ENCODE measurements at places on chromosomes 2 and 18.

DNA sequence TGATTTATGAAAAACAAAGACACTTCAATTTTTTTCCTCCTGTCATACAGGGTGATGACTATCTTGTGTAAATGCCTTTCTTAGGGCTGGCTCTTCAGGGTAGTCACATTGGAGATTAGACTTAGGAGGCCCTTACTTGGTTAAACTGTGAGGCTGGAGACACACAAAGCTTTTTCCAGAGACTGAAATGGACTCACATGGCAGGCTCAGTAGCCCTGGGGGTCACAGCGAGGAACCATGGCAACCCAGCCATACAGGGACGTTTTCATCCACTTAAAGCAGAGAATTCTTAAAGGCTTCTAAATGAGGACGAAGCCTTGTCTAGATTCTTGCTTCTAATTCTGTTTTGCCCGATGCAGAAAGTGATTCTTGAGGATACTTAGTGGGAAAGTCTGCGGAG lies 57.3 kb upstream of the ZDBF2 start:
- no peak for DNase-seq

DNA sequence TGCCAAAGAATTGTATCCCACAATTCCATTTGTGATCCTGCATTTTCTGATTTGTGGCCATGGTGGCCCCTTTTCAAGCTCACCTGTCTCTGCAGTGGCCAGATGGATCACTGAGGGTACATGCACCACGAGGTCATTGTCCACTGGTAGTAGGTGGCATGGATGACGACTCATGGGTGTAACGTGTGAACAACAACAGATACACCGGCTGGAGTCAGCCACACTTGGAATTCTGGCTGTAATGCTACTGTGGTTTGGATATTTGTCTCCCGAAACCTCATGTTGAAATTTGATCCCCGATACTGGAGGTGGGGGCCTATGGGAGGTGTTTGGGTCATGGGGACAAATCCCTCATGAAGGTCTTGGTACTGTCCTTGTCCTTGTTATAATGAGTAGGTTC lies 102.2 kb upstream of the TAF1B start:
- DNase-seq = no peak

DNA sequence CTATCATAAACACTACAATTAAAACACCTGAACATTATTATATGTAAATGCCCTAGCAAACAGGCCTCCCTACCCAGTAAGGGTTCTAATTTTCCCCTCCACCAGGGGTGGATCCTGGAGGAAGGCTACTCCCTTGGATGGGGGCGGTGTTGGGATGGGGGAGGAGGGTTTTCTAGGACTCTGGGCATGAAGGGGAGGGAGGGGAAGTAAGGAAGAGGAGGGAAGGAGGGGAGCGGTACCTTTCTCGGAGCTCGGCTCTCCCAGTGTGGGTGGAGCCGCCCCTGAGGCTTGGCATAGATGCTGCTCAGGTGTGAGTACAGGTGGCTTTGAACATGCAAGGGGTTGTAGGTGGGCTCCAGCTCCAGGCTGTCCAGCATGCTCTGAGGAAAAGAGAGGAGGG lies 5.4 kb downstream of the DOK1 start:
- no peak for DNase-seq

DNA sequence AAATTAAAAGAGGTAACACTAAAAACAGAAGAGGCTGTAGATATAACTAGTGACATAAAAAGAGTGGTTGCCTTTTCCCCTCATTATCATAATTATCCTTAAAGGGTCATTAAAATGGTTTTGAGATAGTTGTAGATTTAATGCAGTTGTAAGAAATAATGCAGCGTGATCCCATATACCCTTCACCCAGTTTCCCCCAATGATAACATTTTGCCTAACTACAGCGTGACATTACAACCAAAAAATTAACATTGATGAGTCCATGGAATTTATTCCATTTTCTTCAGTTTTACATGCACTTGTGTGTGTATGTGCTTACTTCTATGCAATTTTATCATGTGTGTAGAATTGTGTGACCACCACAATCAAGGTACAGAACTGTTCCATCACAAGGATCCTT lies 13.2 kb upstream of the RMND5A start:
- no peak for DNase-seq

- DNase-seq = no peak
These were observed 680.9 kb downstream of the IRS1 start for GRCh38 chr2:226118471-226119429.
